Stimulated activated CD8-positive, alpha-beta memory T cell treated with anti-CD3 and anti-CD28 coated beads, Interleukin-7, amount 100 ng/mL, for 1 hour (primary cell): ENCODE measurements at places on chromosomes 6 and 20.

GRCh38 chr6:116255246-116255800, 1.4 kb upstream of the TSPYL4 start:
- DNase-seq = no peak

- DNase-seq = no peak
These were observed 83.5 kb upstream of the SYNCRIP start for GRCh38 chr6:85726206-85726605.

DNA sequence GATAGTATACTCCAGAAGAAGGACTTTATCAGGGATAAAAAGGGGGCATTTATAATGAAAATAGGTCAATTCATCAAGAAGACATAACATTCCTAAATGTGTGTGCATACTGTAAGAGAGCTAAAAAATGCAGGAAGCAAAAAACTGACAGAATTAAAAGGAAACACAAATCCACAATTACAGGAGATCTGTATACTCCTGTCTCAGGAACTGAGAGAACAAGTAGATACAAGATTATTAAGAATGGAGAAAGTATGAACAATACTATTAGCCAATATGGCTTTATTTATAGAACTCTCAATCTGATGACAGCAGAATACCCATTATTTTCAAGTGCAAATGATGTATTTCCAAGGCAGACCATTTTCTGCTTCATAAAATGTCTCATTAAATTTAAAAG, 167.7 kb upstream of the BMP5 start:
- no peak for DNase-seq

GRCh38 chr20:63230800-63231268, 4.9 kb upstream of the BIRC7 start:
- DNase-seq = no peak

DNA sequence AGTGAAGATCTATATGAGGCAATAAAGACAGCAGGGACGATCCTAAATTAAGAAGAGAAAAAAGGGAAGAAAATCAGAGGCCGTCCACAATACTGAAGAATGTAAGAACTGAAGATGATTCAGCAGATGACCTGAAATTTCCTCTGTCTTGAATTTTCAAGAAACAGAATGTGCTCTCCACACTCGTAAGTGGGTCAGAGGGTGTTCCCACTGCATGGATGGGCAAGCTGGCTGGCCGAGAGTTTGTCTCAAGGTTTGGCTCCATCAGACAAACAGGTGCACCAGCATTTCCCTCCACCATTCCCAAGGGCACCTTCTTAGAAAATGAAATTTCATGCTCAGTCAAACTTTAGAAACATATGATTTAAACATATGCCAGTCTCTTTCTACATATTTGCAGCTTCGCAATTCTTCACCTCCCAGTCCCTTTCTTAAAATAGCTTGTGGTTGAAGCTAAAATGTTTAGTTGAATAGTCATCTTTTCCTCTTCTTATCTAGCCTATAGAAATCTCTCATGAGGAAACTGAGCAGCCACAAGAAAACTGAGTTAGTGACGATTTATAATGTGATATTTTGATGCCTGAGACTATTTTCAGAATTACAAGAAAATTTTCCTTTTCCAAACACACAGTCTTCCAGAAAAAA, 576.4 kb downstream of the PRKN start:
- DNase-seq = no peak

DNA sequence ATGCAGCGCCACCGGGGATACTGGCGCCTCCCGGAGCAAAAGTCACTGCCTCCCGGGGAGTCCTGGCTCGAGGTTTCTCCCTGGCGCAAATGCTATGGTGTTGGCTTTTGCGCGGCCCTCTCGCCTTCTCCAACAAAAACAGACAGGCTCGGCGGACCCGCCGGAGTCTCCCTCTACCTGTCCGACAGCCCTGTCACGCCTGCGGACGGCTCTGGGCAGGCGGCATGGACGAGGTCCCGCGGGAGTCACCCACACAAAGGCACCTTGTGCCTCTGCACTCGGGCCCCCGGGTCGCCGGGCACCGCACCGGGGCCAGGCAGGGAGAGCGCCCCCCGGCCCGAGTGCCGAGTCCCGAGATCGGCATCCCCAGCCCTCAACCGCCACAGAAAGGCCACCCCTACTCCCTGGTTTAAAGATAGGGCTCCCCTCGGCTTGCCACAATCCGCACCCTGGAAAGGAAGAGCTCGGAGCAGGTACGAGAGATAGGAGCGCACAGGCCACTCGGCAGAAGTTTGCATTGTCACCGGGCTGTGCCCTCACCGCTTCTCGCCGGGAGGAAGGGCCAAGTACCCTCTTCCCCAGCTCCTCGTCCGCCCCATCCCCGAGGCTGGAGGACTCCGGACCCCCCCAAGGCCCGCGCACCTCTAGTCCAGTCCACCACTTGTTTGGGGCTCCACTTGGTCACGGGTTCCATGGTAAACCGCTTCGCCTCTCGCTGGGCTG, 903 bp downstream of the CNKSR3 start:
- DNase-seq = no peak

DNA sequence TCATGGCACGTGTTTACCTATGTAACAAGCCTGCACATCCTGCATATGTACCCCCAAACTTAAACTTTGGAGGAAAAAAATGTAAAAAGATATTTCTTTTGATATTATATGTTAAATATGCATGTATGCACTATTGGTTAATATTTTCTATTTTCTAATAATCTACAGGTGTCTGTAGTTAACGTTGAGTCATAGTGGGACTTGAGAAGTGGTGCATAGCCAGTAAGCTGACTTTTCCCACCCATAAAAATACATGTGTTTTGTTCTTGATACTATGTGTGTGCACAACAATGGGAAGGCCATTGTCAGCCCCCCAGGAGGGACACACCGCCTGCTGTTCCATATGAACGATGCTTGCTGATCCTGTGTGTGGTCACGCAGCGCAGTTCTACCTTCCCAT, 49.1 kb downstream of the FAM120B start:
- DNase-seq = no peak

DNA sequence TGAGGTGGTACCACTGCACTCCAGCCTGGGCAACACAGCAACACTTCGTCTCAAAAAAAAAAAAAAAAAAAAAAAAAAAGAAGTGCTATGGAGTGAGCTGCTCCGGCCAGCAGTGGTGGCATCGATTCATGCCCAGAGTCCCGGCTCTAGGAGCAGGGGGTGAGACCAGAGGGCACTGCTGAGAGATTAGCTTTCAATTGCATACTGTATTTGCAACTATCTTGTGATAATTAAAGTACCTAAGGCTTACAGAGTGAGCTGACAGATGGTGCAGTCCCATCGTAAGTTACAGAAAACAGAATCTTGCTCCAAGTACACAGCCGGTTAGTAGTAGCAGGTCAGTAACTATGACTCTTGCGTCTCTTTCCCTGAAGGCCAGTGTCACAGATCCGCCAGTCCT, 31.5 kb downstream of the TMEM14B start:
- no peak for DNase-seq

GRCh38 chr20:59102841-59103299, 60.3 kb upstream of the PRELID3B start:
- no peak for DNase-seq

GRCh38 chr20:38815446-38815845, 9.9 kb downstream of the PPP1R16B start:
- DNase-seq = no peak

- DNase-seq = no peak
These were observed 763.2 kb upstream of the FLRT3 start for GRCh38 chr20:15100506-15101160.

DNA sequence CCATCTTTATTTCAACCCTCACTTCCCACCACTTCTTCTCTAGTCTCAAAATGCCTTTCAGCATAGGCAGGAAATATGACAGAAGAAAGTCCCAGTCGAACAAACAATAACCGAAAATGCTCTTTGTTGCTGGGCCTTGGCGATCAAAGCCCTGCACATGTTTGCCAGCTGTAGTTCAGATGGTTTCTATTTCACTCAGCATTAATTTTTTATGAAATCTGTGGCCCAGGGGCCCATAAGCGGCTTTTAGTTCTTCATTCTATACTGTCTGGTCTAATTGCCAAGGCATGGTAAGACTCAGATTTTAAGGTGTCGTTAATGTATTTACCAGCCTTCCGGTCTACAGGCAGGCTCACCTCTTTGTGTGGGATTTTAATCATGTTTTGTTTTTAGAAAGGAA, 10.9 kb upstream of the F13A1 start:
- no peak for DNase-seq

GRCh38 chr6:34238585-34239499, 2.2 kb downstream of the HMGA1 start:
- no peak for DNase-seq

DNA sequence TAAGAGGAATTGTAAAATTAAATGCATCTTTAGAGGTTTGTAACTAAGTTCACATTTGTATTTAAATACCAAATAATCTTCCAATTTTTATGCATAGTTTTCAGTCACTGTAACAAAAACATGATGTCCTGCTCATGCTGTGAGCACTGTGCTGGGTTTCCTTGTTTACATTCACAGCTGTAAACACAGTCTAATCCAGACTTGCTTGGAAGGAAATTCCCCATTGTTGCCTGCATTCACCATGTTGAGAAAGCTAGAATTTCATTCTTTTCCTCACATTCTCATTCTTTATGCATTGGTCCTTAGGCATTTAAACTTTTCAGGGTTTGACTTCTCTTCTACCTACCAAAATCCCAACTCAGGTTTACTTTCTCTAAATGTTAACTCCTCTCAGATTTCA, 242.0 kb upstream of the TBX18 start:
- DNase-seq = no peak

DNA sequence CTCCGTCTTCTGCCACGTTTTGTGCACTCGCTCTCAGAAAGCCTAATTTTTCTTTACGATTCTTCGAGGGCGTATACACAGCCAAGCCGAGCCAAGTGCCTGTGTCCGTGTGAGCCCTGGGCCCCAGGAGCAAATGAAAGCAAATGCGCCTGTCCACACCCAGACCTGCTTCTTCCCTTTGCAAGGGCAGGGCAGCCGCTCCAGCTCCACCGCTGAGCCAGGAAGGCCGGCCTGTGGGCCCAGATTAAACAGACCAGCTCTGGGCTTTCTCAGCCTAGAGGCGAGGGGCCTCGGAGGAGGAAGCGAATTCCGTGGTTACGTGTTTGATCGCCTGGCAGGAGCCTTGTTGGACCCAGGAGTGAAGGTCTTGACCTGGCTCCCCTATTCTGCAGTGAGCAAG, 184.6 kb downstream of the SMOC2 start:
- no peak for DNase-seq

GRCh38 chr6:19643287-19643686, 193.9 kb upstream of the ID4 start:
- no peak for DNase-seq

DNA sequence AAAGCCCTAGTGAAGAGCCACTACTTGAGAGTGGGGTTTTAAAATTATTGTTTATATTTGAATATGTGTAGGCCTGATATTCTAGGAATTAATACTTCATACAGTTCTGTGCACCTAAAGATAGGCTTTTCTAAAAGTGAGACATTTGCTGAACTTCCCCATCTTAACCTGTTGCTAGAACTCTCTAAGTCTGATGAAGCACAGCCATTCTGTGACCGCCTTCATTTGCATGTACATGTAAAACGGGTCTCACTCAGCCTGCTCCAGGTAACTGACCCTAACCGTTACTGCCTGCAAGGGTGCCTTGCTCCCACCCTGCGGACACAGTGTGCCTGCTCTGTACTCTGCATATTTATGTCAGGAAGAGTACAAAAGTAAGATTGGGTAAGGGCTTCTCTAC, 44.3 kb upstream of the IRF4 start:
- DNase-seq = no peak

DNA sequence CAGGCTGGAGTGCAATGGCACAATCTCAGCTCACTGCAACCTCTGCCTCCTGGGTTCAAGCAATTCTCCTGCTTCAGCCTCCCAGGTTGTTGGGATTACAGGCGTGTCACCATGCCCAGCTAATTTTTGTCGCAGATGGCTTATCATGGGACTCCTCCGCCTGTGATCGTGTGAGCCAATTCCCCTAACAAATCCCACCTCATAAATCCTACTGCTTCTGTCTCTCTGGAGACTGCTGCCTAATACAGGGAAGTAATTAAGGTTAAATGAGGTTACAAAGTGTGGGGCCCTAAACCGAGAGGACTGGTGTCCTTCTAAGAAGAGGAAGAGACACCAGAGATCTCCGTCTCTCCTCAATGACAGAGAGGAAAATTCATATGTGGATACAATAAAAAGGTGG, 52.0 kb downstream of the TRPC4AP start:
- DNase-seq = no peak

- DNase-seq = no peak
These were observed 2.5 kb downstream of the WTAP start for GRCh38 chr6:159729598-159730331.

GRCh38 chr20:32203356-32204204, 4.0 kb downstream of the PLAGL2 start:
- DNase-seq = no peak

- DNase-seq = no peak
These were observed 46.4 kb upstream of the FAM83B start for GRCh38 chr6:54800050-54800600.

DNA sequence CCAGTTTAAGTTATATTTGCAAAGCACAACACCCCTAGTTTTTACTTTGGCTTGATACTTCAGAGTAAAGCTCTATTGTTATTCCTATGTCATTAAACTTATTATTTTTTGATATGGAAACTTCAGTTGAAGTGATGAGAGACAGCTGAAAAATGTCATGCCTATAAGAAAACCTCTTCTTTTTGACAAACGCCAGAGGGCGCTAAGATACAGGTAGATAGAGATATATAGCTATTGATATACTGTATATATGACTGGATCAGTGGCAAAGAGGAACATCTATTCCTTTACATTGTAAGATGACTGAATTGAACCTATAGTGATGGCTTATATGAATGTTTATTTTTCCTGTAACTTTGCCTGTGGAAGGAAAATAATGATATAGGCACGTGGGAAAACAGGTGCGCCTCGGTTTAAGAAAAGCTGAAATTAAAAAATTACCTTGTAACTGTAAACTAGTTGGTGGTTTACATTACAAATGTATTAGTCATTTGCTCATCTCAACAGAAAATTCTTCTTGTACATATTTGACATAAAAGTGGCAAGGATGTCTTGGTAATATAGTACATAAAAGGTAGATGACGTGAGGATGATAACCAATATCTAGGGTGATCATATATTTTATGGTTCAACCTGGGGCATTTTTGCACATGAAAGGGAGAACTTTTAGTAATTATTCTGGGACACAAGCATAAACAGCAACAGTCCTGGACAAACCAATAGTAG, 74.1 kb downstream of the LAMA4 start:
- DNase-seq = no peak

DNA sequence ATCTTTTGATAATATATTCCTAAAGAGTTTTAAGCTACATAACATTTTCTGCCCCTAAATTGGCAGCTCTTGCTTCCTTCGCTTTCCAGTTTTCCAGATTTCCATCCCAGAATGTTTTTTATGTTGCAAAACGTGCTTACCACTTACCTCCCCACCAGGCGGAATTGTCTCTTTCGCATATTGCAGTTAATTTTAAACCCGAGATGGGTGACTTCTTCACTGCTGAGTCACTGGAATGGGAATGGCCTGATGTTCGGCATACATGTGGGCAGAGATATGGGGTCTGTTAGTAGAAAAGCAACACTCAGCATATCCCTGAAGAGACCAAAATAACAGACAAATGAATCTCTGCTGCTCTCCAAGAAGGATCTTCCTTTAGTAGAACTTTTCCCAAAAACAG, 491.2 kb downstream of the PREX1 start:
- DNase-seq = no peak
